ENCODE measurements at places on chromosomes 3 and 15.
A peak's percentile ranks its signal among the peaks of the same experiment; 100 is the strongest.

DNA sequence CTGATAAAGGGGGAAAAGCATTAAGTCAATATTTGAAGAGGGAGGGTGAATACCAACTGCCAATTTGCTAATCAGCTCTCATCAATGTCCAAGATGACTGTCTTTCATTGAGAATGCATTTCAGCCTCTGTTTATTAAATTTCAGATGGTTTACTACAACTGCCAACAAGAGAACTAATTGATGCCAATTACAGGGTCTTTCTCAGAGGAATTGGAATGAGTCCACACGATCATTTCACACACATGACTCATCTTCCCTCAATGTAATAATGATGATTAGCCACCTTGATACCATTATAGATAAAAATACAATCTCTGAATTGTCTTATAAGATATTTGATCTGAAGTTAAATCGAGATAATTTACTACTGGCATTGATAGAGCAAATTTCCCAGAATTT is 1274.4 kb downstream of the ROBO2 start:
- no peak for DNase-seq

DNA sequence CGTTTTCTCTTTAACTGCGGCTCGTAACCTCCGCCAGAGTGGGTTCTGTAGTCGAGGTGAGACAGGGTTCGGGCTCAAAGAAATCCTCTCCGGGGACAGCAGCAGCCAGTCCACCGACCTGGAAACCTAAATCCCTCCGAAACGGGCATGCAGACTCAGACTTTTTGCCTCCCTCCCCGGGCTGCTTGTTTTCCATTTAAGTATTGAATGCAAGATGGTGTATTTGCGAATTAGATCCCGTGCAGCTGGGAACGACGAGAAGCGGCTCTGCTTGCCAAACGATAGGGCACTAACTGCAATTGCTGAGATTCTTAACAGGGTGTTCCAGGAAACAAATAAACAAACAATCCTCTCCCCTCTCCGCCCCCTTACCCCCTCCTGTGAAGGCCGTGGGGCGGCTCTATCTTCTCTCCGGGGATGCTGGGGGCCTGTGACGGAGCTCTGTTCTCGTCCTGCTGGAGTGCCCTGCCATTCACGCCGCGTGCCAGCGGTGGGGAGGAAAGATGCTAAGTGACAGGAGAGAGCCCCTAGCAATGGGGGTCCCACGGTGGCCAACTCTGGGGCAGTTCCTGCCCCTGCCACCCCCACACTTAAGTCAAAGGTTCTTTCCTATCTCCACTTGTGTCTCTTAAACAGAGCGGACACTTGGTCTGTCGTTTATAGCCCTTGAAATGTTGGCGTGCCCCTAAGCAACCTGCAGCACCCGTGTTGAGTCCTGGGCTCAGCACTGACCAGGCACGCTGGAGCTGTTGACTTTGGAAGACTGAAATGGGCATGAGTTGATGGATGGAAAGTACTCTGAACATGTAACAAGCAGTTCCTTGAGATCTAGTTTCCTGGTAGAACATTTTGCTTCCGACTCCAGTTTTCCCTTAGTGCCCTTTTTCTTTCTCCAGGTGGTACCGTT is 1.3 kb upstream of the ETV5 start:
- DNase-seq, result peak; percentile 30

- DNase-seq, result no peak
Measured at GRCh38 chr3:109920749-109921148, 583.4 kb upstream of the DPPA4 start.

DNA sequence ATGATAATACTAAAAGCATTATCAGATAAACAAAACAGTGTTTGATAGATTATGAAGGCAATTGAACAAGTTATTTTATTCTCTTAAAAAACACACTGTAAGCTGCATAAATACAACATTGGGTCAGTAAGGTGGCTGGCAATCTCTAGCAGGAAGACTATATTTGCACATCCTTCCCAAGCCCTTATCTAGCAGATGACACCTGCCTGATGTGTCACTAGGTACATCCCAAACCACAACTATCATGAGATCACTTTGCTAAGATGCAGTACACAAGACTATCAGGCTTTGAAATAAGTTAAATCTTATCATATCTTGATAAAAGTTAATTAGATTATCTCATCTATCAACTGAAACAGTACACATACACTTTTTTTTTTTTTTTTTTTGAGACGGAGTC is 417.4 kb downstream of the MECOM start:
- no peak for DNase-seq

GRCh38 chr3:106725566-106725965 is 651.7 kb upstream of the CCDC54 start:
- DNase-seq, result no peak

All from right cardiac atrium (tissue), 5 donors.